Right kidney (tissue), 9 donors: ENCODE measurements at places on chromosomes 6 and 20.

DNA sequence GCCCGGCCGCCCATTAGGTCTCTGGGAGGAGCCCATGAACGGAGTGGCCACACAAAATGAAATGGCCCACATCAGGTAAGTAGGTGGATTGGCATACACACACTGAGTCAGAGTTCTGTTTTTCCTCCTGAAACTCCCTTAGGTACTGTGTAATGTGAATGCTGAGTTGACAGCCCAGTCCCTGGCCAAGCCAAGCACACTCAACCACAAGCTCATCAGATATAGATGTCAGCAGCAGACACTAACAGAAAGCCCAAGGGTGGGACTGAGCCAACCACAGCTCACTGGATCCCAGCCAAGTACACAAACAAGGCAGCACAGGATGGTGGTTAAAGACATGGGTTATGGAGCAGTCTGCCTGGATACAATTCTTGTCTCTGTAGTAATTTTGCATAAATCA, 403.4 kb downstream of the GJA1 start:
- no peak for DNase-seq

DNA sequence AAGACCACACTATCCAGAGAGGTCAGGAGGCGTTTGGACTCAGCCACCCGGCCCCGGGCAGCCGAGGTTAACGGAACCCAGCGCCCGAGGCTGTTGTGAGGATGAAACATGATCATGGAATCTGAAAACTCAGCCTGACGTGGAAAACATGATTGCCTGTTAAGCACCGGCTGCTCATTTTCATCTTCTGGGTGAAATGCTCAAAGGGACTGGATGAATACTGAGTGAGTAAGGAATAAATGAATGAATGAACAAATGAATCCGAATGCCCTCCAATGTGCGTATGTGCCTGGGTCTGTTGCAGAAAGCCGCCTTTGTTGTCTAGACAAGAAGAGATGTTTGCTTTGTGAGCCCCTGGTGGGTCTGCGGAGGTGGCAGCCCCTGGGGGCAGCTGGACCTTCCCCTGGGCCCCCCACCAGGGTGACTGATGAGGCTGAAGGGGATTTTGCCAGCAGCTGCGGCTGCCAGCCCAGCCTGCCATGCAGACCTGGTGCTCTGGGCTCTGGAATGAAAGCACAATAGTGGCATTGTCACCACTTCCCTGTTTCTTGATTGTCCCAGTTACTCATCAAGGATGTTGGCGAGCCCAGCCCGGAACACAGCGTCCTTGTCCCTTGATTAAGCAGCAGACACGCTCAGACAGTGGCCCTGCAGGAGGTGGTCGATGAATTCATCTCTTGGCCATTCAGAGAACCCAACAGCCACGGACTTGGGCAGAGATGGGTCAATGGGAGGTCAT, 211.1 kb downstream of the ANKRD60 start:
- no peak for DNase-seq

DNA sequence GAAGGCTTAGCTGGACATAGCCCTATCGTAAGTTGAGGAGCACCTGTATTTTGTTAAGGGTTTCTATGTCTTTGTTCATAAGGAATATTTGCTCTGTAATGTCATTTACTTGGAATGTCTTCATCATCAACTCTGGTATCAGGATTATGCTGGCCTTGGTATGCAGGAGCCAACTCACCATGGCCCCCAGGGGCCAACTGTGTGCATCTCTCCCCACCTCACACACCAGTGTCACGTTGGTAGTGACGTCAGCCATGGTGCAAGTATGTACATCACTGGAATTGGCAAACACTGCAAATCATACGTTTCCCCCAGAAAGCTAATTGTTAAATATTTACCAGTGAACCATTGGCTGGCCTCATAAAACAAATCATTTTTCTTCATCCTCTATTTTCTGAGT, 70.8 kb downstream of the YTHDF1 start:
- DNase-seq: no peak

GRCh38 chr6:92495242-92495641, 924.1 kb downstream of the EPHA7 start:
- no peak for DNase-seq

GRCh38 chr6:139540276-139540675, 165.8 kb upstream of the CITED2 start:
- no peak for DNase-seq

DNA sequence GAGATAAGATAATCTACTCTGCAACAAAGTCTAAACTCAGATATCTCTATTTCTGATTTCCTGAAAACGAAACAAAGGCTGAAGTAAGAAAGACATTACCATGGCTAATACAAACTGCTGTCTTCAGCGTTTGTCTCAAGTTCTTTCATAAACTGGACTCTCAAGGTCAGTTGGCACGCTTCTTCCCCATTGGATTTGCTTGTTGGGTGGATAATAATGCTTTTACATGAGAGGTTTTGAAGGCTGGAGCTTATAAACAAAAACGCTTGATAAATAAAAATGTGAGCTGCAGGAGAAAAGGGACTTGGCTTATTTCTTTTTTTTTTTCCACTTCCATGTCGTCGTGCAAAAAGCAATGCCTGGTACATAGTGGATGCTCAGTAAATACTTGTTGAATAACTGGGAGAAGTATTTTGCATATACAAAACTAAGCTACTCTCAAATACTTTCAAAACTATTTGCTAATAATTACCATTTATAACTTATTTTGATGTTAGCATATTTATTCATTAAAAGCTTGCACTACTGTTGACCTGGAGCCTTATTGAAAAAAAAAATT, 65.7 kb upstream of the EEF1A1 start:
- no peak for DNase-seq

DNA sequence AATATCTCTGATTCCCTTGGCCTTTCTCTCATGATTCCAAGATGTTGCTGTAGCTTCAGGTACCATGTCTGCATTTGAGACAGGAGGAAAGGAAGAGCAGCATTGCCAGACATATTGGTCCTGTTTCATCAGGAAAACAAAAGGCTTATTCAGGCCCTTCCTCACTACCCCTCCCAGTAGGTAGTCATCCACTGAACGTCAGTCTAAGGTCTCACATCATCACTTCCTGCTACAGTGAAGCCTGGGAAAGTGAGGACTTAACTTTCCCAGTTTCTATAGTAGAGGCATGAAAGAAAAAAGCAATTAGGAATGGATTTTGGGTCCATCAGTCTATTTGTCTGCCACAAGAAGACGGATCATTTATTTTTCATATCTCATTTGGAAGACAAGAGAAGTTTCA, 85.7 kb upstream of the SOX4 start:
- no peak for DNase-seq

DNA sequence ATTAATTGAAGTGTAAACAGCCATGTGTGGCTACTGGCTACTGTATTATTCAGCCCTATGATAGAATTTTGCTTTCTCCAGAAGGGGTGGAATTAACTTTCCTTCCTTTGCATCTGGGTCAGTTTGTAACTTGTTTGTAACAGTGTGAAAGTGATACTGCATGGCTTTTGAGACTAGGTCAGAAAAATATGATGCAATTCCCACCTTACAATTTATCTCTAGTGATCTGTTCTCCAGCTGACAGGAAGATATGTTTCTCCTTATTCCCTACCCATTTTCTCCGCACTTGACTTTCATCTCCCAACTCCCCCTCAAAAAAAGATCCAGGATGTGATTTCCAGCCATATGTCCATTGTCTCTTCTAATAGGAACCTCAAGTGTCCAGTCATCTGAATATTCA, 2.6 kb upstream of the MOCS1 start:
- DNase-seq: no peak

- no peak for DNase-seq
Observed at GRCh38 chr6:150167479-150167873, 24.6 kb downstream of the PPP1R14C start.

DNA sequence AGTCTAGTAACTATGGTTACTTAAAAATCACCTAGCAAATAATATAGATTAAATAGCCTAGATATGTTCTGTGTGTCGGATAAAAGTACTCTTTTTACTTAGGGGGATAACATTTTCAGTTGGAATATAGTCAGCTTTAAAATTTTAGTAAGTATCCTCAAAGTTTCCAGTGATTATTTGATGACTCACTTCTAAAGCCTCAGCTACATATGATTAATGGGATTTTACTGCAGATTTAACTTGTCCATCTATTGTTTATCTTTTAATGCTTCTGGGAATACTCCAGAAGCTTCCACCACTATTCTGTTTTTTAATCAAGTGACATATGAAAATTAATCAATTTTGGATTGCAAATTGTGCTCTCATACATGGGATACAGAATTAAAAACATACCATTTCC, 8.7 kb upstream of the TENT5A start:
- DNase-seq: no peak

- DNase-seq: no peak
Observed at GRCh38 chr6:35047265-35048011, 93.7 kb downstream of the TCP11 start.

DNA sequence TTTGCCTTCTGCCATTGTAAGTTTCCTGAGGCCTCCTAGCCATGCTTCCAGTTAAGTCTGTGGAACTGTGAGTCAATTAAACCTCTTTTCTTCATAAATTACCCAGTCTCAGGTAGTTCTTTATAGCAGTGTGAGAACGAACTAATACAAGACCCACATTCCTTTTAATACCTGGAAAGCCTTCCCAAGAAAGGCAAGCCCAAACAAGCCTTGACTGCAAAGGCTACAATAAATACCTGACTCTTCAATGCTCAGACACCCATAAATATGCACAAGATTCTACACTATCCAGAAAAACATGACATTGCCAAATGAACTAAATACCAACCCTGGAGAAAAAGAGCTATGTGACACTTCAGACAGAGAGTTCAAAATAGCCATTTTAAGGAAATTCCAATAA, 338.8 kb downstream of the HAO1 start:
- no peak for DNase-seq

DNA sequence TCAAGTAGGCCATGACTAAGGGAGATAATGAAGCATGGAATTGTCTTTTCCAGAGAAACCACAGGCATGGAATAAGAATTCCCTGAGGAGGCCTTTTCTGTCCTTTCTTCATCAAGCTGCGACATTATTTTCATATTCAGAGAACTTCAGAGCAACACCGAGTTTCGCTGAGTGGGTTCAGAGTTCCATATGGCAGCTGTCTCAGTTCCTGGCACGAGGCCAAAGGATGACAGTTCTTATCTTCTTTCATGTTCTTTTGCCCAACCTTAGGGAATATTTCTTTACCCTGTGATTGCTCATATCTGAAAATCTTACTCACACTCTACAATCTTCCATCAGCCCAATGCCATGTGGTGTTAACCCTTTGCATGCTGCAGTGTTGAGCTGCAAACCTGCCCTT, 135.3 kb upstream of the BMP2 start:
- peak; percentile 19 for DNase-seq

DNA sequence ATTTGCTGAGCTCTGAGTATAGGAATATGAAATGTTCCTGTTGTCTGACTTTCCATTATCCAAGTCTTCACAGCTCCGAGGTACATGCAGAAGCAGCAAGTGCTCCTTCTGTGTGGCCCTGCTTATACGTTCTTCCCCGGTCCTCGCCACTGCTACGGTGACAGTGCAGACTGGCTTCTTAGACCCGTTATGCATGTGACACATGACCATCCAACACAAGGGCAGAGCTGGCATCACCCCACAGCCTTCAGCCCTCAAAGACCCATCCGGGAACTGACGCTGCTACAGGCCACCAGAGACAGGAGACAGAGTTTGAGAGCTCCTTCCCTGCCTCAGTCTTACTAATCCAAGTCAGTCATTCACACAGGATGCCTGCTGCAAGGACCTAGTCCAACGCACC, 70.4 kb downstream of the TRAM2 start:
- DNase-seq: no peak

DNA sequence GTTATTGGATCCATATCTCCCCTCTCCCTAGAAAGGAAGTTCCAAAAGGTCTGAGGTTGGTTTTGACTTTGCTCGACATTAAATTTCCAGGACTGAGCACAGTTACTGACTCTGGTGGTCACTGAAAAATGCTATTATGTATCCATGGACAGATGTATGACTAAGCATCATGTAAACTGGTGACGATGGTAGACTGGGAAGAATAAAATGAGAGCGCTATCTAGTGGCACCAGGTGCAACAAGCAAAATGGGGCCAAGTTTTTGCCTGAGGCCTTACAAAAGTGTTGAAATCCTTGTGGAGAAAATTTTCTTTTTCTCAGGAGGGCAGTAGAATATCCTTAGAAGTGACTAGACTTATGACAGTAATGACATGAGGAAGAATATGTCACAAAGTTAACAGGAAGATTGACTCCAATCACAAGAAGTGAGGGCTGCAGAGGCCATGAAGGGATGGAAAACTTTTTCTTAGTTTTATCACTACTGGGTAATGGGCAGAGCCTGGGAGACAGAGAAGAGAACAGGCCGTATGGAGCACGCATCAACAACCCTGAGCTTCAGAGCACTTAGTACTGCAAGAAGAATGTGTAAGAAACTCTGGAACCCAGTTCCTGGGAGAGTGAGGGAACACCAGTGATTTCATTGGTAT, 88.9 kb upstream of the ELOVL5 start:
- DNase-seq: no peak

DNA sequence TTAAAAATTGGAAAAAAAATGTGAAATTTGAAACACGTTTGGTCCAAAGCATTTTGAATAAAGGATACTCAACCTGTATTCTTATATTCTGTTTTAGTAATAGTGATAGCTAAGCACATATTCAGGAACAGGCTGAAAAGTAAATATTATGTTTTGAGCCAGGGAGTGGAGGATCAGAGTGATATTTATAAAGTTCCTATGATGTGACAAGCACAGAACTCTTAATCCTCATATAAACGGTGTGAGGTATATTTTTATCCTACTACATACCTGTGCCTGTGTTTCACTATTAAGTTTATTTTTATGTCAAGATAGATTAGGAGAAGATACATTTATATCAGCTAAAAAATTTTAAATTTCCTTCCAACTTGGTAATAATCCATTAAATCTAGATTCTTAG, 225.5 kb downstream of the EPHA7 start:
- DNase-seq: no peak

GRCh38 chr6:148342350-148343046, at the start of gene SASH1:
SASH1 (plus strand) TSS chr6:148342838; CDS start chr6:148343068, 230 bp downstream.
- DNase-seq: peak; percentile 97

DNA sequence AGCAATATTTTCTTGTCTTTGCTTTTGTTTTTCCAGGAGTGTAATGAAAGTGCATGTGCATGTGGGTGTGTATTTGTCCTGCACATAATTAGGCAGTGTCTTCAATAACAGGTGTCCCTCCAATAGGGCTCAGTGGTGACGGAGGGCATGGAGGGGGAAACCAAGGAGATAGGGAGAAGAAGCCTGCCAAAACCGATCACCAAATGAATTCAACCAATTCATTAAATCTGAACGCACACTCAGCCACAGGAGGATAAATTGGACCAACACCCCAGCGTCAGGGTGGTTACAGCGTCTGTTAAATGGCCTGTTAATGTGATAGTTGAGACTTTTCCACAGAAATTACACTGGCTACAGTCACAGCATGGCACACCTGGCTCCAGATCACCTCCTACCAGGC, 527.6 kb downstream of the CD83 start:
- DNase-seq: no peak

GRCh38 chr20:20207872-20208271, 155.5 kb downstream of the CFAP61 start:
- DNase-seq: no peak

GRCh38 chr20:15415908-15416307, 1078.5 kb upstream of the FLRT3 start:
- DNase-seq: no peak
